Erythroblast (primary cell): ENCODE measurements at places on chromosomes 5 and 9.
A peak's percentile ranks its signal among the peaks of the same experiment; 100 is the strongest.

DNA sequence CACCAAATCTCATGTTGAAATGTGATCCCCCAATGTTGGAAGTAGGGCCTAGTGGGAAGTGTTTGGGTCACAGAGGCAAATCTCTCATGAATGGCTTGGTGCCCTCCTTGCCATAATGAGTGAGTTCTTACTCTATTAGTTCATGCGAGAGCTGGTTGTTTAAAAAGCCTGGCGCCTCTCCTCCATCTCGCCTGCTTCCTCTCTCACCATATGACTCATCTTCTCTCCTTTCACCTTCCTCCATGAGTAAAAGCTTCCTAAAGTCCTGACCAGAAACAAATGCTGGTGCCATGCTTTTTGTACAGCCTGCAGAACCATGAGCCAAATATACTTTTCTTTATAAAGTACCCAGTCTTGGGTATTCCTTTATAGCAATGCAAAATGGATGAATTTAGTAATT lies 20.9 kb upstream of the ARHGAP26 start:
- no peak for DNase-seq

DNA sequence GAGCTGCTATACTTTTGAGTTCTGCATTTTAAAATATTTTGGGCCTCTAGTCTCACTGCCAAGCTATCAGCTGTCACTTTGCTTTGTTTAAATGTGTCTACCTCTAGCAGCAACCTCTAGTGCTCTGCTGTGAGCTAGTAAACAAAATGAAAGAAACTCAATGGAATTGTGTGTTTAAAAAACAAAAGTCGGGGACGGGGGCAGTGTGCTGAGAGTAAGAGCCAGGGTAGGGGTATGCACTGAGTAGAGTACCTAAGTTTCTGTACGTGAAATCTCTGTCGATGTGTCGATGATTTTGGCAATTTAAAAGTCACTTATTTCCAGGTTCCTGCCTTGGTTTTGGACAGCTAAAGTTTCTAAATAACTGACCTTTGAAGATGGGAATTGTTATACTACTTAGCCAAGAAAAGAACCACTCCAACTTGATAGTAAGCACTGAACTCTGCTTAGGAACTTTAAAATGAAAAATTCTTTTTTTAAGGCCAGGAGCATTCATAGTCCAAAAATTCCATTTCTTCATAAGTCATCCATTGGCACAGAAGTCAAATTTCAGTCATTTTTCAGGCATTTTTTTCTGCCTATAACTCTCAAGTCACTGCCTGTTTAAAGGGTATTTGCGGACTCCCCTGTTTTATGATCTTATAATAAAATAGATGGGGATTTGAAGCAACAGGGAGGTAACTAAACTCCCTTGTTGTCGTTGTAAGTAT lies 111.5 kb downstream of the SAXO1 start:
- no peak for DNase-seq

GRCh38 chr9:79945495-79945894 lies 373.7 kb downstream of the TLE4 start:
- DNase-seq, result no peak

DNA sequence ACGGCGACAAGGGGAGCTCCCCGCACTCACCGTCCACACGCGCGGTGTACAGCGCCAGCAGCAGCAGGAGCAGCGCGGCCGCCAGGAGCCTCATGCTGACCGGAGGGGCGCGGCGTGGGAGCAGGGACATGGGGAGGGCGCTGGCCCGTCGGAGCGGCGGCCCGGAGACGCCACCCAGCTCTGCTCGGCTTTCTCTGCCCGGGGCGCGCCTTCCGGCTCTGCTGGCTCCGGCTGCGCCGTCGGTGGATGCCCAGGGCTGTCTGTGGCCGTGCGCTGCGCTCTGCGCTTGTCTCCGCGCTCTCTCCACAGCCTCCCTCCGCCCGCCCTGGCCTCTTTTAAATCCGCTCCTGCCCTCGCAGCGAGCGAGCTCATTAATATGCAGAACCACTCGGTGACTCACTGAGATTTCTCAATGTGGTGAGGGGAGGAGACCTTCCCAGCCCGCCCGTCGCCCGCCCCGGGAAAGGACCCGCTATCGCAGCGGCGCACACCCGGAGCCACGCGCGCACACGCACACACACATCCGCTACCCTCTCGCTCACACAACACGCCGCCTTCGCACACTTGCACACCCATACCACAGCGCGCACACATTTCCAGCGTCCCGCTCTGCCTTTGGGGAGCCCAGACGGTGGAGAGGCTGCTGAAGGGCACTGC lies at the start of gene CXCL14:
CXCL14 (minus strand) TSS at position 307 of the 657 bp plus-strand sequence; CDS start at position 94, 213 bp downstream.
- peak; percentile 8 for DNase-seq

- DNase-seq, result no peak
Observed at GRCh38 chr9:94656200-94656599, 16.9 kb upstream of the FBP1 start.

GRCh38 chr9:31445960-31446359 lies 938.5 kb upstream of the ACO1 start:
- no peak for DNase-seq

DNA sequence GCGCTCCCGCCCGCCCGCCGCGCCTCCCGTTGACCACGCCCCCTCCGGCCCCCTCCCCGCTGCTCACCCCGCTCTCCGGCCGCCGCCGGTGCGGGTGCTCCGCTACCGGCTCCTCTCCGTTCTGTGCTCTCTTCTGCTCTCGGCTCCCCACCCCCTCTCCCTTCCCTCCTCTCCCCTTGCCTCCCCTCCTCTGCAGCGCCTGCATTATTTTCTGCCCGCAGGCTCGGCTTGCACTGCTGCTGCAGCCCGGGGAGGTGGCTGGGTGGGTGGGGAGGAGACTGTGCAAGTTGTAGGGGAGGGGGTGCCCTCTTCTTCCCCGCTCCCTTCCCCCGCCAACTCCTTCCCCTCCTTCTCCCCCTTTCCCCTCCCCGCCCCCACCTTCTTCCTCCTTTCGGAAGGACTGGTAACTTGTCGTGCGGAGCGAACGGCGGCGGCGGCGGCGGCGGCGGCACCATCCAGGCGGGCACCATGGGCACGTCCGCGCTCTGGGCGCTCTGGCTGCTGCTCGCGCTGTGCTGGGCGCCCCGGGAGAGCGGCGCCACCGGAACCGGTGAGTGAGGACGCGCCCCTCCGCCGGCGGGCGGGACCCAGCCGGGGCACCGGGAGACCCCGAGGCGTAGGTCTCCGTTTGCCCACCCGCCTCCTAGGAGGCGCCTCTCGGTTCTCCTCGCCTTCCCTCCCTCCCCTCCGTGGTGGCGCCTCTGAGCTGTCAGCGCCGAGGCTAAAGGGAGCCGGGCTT lies at the start of gene VLDLR:
VLDLR (plus strand) TSS at position 66 of the 739 bp plus-strand sequence; CDS start at position 469, 403 bp downstream.
- peak; percentile 21 for DNase-seq

DNA sequence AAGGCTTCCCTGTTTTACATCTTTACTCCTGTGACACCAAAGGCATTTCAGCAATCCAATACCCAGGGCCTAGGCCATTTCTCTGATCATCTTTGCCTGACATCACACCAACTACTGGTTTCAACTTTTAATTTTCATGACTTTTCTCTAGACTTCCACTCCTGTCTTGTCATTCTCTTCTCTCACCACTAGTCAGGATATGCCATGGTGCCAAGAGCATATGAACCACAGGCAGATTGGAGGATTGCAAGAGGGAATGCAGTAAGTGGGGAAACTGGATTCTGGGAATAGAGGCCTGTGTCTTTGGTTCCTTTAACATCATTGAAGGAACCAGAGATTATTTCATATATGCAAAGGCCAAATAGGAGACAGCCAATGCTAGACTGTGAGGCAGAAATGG lies 69.3 kb downstream of the ANKRD31 start:
- DNase-seq, result no peak

DNA sequence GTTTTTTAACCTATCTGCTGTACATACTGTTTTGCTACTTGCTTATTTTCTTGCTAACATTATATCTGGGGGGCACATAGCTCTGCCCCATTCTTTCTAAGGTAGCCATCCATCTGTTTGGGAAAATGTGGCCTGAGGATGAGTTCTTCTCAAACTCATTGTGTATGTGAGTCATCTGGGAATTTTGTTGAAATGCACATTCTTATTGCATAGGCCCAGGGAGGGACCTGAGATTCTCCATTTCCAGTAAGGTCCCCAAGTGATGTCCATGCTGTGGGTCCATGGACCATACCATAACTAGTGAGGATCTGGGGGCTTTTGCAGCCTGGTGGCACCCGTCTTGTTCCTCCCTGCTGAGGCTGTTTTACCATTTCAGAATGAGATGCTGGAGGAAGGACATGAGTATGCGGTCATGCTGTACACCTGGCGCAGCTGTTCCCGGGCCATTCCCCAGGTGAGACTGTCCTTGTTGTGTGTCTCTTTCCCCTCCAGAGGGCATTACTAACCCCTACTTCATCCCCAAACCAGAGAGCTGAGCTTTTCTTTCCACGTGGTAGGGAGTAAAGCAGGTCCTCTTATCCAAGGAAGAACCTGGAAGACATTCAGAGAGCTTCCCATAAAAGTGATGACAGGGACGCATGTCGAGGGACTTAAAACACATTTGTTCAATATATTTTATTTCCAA lies 28.6 kb downstream of the CYFIP2 start:
- DNase-seq, result no peak

DNA sequence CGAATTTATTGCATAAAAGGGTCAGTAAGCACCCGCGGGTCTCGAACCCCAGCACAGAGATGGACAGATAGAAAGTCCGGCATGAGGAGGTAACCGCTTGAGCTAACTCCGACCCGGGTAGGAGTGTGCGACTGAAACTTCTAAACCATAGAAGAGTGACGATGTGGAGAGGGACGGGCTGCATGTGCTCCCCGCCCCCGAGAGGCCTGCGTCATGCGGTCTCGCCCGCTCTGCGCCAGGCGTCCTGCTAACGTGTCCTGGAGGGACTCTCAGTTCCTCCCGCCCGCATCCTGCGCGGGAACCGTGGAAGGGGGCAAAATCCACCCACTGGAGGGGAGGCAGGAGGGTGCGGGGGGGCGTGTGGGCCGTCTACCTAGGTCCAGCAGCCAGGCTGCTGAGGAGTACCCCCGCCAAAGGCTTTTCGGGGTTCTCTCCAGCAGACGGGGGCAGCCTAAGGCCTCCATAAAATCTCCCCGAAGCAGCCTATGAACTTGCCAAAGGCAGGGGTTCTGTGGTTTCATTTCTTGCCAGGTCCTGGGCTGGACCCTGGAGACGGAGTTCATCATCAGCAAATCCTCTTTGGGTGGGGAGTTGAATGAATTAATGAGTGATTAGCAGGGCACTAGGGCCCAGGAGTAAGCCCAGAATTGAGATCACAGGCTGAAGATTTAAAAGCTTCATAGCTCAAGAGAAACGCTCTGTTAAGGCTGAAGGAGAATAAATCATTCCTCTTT lies 51.9 kb downstream of the TGFBI start:
- peak; percentile 91 for DNase-seq

DNA sequence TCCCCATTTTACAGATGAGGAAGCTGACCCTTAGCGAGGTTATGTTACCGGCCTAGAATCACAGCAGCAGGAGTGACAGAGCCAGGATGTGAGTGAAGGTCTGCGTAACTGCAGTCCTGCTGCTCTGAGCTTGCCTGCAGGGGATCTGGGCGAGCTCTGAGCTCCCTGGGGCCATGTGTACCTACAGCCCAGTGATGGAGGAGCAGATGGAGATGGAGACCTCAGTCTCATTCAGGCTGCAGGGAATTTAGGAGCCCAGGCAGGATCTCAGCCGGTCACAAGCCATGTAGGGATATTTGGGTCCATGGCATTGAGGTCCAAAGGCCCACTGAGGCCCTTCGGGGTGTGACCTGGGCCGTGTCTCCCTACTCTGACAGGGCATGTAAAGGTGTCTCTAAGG lies 170.6 kb downstream of the CACNA1B start:
- DNase-seq, result no peak

DNA sequence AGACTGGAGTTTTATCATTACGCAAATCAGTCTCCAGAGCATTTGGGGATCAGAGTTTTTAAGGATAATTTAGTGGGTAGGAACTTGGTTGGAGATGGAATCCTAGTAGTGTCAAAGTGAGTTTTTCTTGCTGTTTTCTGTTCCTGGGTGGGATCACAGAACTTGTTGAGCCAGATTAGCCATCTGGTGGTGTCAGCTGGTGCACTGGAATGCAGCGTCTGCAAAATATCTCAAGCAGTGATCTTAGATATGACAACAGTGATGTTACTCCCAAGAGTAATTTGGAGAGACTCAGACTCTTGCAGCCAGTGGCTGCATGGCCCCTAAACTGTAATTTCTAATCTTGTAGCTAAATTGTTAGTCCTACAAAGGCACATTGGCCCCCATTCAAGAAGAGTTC lies 1257.8 kb downstream of the MAT2B start:
- peak; percentile 18 for DNase-seq

DNA sequence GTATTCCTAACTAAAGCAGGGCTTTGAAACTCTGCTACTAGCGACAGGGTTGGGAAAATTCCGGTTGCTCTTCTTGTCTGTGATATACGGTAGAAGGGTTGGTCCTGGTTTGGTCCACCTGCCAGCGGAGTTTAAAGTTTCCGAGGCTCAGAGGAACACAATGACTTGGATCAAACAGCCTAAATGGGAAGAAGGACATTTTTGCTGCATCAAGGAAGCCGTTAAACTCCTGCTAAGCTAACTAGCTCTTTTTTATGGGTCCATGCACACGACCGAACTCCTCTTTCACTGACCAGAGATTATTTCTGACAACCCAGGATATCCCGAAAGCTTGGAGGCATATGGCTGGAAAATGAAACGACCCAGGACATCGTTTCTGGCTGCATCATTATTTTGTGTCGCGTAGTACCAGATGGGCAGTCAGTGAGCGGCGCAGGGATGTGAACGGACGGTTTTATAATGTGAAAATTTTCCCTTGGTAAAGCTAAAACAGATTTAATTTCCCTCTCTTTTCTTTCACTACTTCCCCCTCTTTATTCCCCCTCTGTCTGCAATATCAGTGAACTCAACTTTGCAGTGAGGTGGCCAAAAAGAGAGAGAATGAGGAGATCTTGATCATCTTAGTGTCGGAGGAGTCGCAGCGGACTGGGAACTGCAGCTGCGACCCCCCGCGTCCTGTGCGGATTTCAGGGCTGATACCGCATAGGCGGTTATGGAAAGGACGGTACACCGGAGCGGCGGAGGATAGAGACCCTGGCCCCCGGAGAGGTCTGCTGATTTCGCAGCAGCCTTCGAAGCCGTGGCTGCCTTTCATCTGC lies at the start of gene LURAP1L:
LURAP1L (plus strand) TSS at position 160 of the 818 bp plus-strand sequence. CDS start 696 bp downstream, outside the sequence.
- no peak for DNase-seq
